ENCODE measurements at places on chromosomes 11 and 22.

DNA sequence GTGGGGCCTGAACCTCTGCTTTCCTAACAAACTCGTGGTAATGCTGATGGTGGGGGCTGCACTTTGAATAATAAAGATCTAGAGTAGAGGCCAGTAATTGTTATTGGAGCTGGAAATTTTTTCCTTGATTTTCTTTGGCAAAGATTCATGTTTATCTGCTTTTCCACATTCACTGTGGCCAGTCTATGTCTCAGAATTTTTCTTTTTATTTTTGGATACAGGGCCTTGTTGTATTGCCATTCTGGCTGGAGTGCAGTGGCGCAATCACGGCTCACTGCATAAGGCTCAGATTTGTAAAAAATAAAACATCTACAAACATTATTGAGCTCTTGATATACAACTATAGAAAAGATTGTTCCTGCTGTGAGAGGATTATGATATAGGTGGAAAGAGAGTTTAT is 1.6 kb downstream of the TMEM135 start:
- DNase-seq: no peak

DNA sequence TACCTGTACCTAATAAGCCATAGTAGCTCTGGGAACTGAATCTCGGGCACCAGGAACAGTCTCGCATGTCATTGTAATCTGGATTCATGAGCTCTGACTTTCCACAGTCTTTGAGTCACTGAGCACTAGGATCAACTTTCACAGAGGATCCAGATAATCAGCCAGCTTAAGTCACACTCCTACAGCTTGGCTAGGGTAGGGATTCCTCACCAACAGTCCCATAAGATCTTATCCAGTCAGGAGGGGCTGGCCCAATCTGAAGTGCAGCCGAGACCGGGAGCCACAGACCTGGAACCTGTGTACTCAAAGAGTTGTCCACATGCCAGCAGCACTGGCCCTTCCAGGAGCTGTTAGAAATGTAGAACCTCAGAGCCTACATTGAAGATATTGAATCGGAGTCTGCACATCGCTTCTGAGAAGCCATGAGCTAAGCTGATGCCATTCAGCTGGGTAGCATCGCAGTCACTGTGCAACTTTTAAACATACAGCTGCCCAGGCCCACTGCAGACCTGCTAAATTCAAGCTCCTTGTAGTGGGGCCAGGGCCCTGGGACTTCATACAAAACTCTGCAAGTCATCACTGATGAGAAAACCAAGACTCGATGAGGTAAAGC is 538.8 kb upstream of the B3GAT1 start:
- DNase-seq: no peak

DNA sequence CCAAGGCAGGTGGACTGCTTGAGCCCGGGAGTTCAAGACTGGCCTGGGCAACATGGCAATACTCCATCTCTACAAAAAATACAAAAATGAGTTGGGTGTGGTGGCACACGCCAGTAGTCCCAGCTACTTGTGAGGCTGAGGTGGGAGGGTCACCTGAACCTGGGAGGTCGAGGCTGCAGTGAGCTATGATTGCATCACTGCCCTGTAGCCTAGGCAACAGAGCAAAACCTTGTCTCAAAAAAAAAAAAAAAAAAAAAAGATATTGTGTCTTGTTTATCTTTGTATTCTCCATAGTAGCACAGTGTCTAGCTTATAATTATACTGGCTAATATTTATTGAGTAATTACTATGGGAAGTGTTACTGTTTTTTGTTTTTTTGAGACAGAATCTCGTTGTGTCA is 15.8 kb upstream of the GPHA2 start:
- DNase-seq: no peak

DNA sequence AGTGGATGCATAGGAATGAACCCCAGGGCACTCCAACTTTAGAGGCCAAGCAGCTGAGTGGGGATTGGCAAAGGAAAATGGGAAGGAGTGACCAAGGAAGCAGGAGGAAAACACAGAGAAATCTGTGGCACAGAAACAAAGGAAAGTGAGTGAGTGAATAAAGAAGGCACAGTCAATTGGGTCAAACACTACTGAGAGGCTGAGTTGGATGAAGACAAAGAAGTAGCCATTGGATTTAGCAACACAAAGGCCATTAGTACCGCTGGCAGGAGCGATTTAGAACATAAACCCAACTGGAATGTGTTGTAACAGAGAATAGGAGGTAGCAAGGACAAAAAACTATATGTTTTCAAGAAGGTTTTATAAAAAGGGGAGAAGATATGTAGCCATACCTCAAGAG is 6.6 kb upstream of the NXPE1 start:
- DNase-seq: no peak

- DNase-seq: no peak
These were observed 110.5 kb upstream of the NARS2 start for GRCh38 chr11:78685156-78685555.

- DNase-seq: no peak
These were observed 10.0 kb downstream of the PRR33 start for GRCh38 chr11:1881442-1882264.

GRCh38 chr11:65419460-65419771 is 3.2 kb upstream of the NEAT1 start:
- no peak for DNase-seq

DNA sequence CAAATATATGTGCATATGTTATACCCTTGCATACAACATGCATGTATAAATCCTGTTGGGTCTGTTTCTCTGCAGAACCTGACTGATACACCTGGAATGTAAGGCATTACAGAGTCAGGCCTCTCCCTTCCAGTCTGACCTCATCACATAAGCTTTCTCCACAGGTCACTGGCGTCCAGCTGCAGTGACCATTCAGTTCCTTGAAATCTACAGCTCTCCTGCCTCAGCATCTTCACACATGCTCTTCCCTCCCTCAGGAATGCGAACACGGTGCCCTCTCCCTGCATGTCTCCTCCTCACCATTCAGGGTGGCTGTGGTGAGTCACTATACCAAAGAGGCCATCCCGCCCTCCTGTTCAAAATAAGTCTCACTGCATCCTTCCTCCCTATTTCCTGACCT is 657.8 kb upstream of the B3GAT1 start:
- no peak for DNase-seq

GRCh38 chr11:45638051-45638450 is 27.4 kb downstream of the CHST1 start:
- DNase-seq: no peak

DNA sequence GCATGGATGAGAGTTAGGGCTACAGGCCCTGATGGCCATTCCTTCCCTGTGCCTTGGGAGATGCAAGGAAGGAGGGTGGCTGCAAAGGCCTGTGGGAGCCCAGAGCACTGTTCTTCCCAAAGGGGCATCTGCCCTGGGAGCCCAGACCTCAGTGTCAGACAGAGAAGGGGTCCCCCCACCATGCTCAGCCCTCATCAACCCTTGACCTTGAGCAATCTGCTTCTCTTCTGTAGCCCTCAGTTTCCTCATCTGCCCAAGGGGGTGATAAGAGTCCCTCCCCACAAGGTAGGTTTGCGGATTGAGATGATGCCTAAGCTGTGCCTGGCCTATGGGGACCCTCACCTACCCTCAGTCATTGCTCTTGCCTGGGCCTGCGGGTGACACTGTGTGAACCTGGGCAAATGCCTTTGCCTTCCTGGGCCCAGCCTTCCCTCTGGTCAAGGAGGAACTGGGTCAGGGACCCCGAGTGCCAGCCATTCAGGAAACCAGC is 47.5 kb downstream of the IGLL5 start:
- no peak for DNase-seq

DNA sequence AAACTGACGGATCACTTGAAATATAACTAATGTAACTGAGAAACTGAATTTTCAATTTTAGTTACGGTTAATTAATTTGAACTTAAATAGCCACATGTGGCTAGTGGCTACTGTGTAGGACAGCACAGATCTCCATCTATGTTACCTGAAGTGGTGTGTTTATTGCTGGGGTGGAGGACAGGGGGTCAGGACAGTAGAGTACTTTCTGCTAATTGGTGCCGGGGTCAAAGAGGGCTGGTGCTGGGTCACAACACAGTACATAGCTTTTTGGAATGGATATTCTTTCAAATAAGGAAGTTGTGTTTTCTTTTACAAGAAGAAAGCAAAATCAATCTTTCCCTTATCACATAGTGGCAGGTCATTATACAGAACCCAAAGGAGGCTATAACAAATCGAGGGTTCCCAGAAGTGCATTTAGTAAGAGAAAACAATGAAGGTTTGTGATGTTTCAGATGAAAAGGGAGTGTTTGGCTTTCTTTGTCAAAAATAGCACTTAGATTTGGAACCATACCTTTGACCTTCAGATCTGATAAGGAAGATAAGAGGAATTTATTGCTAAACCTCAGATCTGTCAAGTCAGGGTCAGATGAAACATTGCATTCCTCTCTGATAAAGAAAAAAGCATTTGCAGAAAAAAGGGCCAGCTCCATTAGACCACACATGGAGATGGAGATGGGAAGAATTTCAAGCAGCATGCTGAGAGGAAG is 384.5 kb downstream of the AASDHPPT start:
- DNase-seq: peak; percentile 31

GRCh38 chr11:132171031-132171430 is 800.6 kb downstream of the NTM start:
- DNase-seq: no peak

- DNase-seq: no peak
These were observed 12.7 kb upstream of the IL2RB start for GRCh38 chr22:37162221-37163095.

GRCh38 chr22:46515208-46516111 is 22.0 kb downstream of the CELSR1 start:
- DNase-seq: peak; percentile 34

DNA sequence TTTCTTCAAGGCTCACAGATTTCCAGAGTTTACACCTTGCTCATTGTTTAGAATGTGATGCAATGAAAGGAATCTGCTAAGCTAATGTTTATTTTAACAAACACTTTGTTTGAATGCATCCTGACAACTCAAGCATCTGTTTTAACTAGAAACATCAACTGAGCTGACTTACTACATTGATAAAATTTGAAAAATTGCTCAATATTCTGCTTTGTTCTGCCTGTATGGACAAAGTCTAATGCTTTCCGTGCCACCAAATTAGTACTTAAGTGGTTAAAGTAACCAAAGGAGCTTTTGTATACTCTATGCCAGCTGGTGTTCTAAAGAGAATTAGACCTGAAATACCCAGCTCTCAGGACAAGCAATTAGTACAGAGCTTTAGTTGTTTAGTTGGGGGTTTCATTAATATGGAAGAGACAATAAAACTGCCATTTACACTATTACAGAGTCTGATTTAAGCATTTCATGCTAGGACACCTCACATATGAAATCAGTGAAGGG is 105.2 kb downstream of the MAML2 start:
- no peak for DNase-seq

DNA sequence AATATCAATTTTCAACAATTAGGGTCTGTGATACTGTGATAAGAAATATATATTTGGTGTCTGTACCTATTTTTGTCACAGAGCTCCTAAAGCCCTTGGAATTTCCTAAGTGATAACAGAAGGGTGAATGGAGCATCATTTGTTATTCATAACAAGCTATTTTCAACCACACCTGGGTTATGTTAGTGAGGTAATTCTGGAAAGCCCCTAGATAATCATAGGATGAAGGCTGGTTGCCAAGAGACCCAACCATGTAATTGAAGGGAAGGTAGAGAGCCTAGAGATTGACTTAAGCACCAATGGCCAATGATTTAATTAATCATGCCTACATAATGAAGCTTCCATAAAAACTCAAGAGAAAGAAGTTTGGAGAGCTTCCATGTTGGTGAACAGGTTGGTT is 109.4 kb downstream of the KIF18A start:
- DNase-seq: no peak

DNA sequence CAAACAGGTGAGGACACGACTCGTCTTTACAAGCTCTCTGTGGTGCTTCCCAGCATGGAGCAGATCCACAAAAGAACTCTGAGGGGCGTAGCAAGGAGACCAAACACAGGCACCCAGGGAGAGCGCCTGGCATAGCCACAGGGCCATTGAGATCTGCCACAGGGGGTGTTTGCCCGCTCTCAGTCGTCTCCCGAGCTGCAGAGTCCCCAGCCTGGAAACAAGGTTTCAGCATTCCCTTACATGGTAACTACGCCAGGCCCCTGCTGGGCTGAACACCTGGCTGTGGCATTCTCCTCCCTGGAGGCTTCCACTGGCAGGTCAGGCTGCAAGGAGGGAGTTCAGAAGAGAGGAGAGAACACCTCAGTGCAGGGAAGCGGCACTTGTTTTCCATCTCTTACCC is 962.1 kb downstream of the NTM start:
- no peak for DNase-seq

DNA sequence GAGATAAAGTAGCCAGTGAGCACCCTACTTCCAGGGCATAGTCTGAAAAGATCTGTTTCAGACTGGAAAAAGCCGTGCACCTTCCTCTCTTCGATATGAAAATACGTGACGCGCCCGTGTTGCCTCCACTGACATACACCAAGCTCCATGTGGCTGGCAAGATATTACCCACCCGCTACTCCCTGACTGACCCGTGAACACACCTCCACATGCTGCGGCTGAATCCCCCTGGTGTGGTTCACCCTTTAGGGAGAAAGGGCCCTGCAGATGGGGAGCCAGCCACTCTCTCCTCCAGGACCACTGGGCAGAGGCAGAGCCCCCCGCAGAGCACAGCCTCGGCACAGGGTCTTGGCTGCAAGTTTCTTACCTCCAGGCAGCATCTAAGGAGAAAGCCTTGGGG is 245.0 kb downstream of the BRD1 start:
- no peak for DNase-seq

DNA sequence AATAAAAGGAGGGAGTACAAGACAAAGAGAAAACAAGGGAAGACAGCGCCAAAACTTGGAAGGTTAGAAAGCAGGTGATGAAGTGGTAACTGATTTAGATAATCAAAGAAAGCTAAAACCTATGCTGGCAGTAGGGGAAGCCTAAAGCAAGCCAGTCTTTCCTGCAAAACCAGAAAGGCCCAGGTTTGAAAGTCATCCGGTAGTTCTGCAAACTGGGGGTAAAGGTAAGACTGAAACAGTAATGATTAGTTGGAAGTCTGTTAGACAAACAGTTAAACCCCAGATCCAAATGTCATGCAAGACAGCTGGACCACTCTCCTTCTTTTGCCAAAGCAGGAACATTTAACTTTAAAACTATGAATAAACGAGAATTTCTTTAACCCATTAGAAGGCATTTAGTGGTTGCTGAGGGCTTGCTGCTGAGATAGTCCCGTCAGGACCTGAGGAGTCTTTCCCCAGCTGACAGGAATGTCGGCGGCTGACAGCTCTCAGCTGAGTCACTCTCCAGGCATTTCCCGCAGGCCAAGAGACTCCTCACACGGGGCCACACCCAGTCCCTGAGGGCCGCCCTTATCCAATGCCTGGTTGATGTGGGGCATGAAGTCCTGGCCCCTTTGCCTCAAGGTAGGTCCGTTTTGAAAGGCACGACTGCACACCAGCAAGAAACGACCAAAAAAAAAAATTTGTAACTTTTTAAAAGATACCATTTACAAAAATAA is 36.3 kb upstream of the CFAP300 start:
- peak; percentile 97 for DNase-seq
